ENCODE measurements at places on chromosomes 4 and X.

- no peak overlapping the region for H3K27ac ChIP-seq
- no peaks in the 10 kb centered on the region for H3K27me3 ChIP-seq
- DNase-seq = no peak
- no peaks in the 10 kb centered on the region for H3K4me1 ChIP-seq
- no peaks in the 10 kb centered on the region for H3K36me3 ChIP-seq
- H3K4me3 ChIP-seq = no peak overlapping the region
Measured at GRCh38 chr4:10974371-10974770, 289.8 kb upstream of the CLNK start.

- peaks cover 7% of the 10 kb centered on the region for H3K4me1 ChIP-seq
- no peak overlapping the region for H3K27ac ChIP-seq
- no peak for DNase-seq
- 0 out of 2 replicates have a peak, but pooled peaks cover 5% of the 10 kb centered on the region for H3K27me3 ChIP-seq
- no peak overlapping the region for H3K4me3 ChIP-seq
- H3K36me3 ChIP-seq = no peaks in the 10 kb centered on the region
Measured at GRCh38 chr4:8171984-8172924, 13.6 kb upstream of the ABLIM2 start.

- peaks cover 2% of the 10 kb centered on the region for H3K27me3 ChIP-seq
- no peaks in the 10 kb centered on the region for H3K36me3 ChIP-seq
- H3K27ac ChIP-seq = no peak overlapping the region
- no peak overlapping the region for H3K4me3 ChIP-seq
- DNase-seq = no peak
Measured at GRCh38 chr4:5473125-5473524, 235.2 kb downstream of the EVC2 start.

DNA sequence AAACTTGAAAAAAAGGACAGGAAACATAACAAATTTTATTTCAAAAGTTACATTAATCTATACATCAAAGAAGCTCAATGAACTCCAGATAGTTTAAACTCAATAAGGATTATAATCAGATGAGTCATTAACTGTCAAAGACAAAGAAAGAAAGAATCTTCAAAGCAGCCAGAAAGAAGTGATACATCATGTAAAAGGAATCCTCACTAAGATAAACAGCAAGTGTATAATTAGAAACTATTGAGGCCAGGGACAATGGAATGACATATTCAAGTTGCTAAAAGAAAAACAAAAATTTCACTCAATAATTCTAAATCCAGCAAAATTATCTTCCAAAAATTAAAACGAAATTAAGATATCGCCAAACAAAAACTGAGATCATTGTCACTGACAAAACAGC, 161.6 kb upstream of the NWD2 start:
- H3K4me3 ChIP-seq = no peak overlapping the region
- H3K27ac ChIP-seq = no peak overlapping the region
- no peak for DNase-seq
- no peaks in the 10 kb centered on the region for H3K4me1 ChIP-seq
- H3K36me3 ChIP-seq = no peaks in the 10 kb centered on the region
- no peaks in the 10 kb centered on the region for H3K27me3 ChIP-seq

GRCh38 chr4:85459736-85460135, 15.2 kb upstream of the ARHGAP24 start:
- no peak overlapping the region for H3K4me3 ChIP-seq
- no peak overlapping the region for H3K27ac ChIP-seq
- H3K4me1 ChIP-seq = no peaks in the 10 kb centered on the region
- no peaks in the 10 kb centered on the region for H3K27me3 ChIP-seq
- DNase-seq = no peak

- H3K4me3 ChIP-seq = no peak overlapping the region
- peaks cover 4% of the 10 kb centered on the region for H3K4me1 ChIP-seq
- no peak overlapping the region for H3K27ac ChIP-seq
Measured at GRCh38 chr4:175373031-175373430, 439.0 kb downstream of the GPM6A start.

Data from HCT116 (cell line).